T-helper 1 cell treated with Interleukin-12 subunit alpha and Interleukin-12 subunit beta and Interleukin-4 antibody, amounts not matched to agents 30 ng/mL and 1 ng/mL, for 36 hours (primary cell): ENCODE measurements at places on chromosomes 3 and 15. TPM values are rescaled to one million over a fixed set of nuclear protein-coding genes. Genes with fewer than 3 reads are reported as not detected.

Gene OXTR
- 0.56 and 1.0 TPM in 2 replicates for total RNA-seq

Gene ABHD2
- 64.3 and 65.0 TPM in 2 replicates for total RNA-seq

Gene MYL3
- total RNA-seq = not detected in 2 replicates

Gene ATP2B2
- total RNA-seq = not detected in 2 replicates

Gene LRRC31
- total RNA-seq = not detected in 2 replicates

Gene PLSCR1
- 222 and 229 TPM in 2 replicates for total RNA-seq

Gene ITIH1
- total RNA-seq = not detected in 2 replicates

Gene NANOGP8
- total RNA-seq = not detected in 2 replicates

Gene GOLGA8T
- total RNA-seq = 0.20 TPM in 1 of 2 replicates, not detected in the other

Gene TMEM87A
- 44.2 and 47.0 TPM in 2 replicates for total RNA-seq

Gene AP3B2
- not detected in 2 replicates for total RNA-seq

Gene NEK10
- total RNA-seq = 0.61 and 1.4 TPM in 2 replicates

Gene RAD51
- 47.7 and 51.4 TPM in 2 replicates for total RNA-seq

Gene CASR
- not detected in 2 replicates for total RNA-seq

Gene RPP14
- total RNA-seq = 18.0 and 19.6 TPM in 2 replicates

Gene RPN1
- 214 and 219 TPM in 2 replicates for total RNA-seq

Gene ROPN1
- total RNA-seq = not detected in 2 replicates

Gene RTP4
- 21.3 and 21.6 TPM in 2 replicates for total RNA-seq

Gene MINDY4B
- not detected in 2 replicates for total RNA-seq

Gene LRRC49
- total RNA-seq = 0.29 TPM in 1 of 2 replicates, not detected in the other

Gene TGM5
- 0.20 and 0.39 TPM in 2 replicates for total RNA-seq

Gene STRA6
- 0.17 TPM in 1 of 2 replicates, not detected in the other for total RNA-seq

Gene CPLX3
- total RNA-seq = 0.91 and 1.4 TPM in 2 replicates

Gene PTH1R
- not detected in 2 replicates for total RNA-seq

Gene MORC1
- total RNA-seq = not detected in 2 replicates

Gene CRYBG3
- 10.7 and 12.8 TPM in 2 replicates for total RNA-seq

Gene IQCH
- 0.47 and 1.3 TPM in 2 replicates for total RNA-seq

Gene ZNF662
- total RNA-seq = 0.39 and 0.54 TPM in 2 replicates

Gene HEG1
- 39.9 and 44.6 TPM in 2 replicates for total RNA-seq

Gene CSNK1G1
- total RNA-seq = 30.1 and 32.8 TPM in 2 replicates

Gene SNX22
- 0.37 and 0.51 TPM in 2 replicates for total RNA-seq

Gene ADAMTS17
- 2.1 and 3.2 TPM in 2 replicates for total RNA-seq

Gene CFAP20DC
- 0.27 and 0.54 TPM in 2 replicates for total RNA-seq

Gene P3H2
- not detected in 2 replicates for total RNA-seq

Gene WDR93
- not detected in 2 replicates for total RNA-seq

Gene CLEC3B
- 1.0 TPM in 1 of 2 replicates, not detected in the other for total RNA-seq

Gene CHRM5
- not detected in 2 replicates for total RNA-seq

Gene FOXB1
- total RNA-seq = 1.4 and 1.6 TPM in 2 replicates

Gene PYGO1
- total RNA-seq = not detected in 2 replicates
